ENCODE measurements at places on chromosomes 2 and 18.

DNA sequence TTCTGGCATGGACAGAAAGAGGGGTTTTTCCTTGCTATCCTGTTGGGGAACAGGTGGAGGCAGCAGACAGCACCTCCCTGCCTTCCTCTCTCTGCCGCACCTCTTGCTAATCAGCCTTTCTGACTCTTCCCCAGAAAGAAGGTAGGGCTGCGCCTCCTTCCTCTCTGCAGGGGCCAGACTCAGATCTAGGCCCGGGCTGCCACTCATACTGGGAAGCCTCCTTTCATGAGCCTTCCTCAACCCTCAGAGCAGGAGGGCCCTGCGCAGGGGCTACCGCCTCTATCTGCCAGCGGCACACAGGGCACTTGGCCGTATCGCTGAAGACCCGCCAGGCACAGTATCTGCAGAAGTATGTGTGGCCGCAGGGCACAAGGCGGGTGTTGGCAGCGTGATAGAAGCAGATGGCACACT lies 7.1 kb downstream of the NEURL3 start:
- DNase-seq, result no peak

GRCh38 chr2:218832520-218832919 lies 917 bp upstream of the PRKAG3 start:
- DNase-seq, result no peak

DNA sequence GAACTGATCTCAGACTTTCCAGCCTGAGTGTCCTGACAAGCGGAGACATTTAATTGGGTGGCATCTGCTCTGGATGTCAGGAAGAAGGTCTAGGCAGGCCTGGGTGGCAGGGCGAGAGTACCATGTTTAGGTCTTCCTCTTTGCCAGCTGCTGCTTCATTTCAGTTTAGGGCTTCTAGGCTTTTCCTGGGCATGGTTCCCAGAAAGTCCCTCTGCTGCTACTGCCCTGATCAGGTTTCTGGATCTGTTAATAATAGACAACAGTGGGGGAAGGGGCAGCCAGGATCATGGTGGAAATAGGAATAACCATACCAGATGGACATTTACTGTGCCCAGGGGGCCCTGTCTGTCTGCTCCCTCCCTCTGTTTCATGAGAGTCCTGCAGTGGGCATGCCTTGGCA lies 2.3 kb upstream of the PLCD4 start:
- DNase-seq, result no peak

GRCh38 chr2:219706823-219707281 lies 79.4 kb downstream of the SLC4A3 start:
- DNase-seq, result no peak

Data from activated CD4-positive, alpha-beta T cell treated with anti-CD3 and anti-CD28 coated beads for 36 hours (primary cell).